ENCODE measurements at places on chromosomes 13 and 19. TPM values are rescaled to one million over a fixed set of nuclear protein-coding genes. Genes with fewer than 3 reads are reported as not detected.
A peak's percentile ranks its signal among the peaks of the same experiment; 100 is the strongest.

- H3K4me3 ChIP-seq: peak within 1 kb of the TSS; percentile 54
- H3K36me3 ChIP-seq: peaks cover 13% of the 10 kb centered on the region
- DNase-seq: peak; percentile 25
Measured at GRCh38 chr13:52128714-52129700, at the start of gene NEK5. TSS of gene NEK5 (minus strand) at chr13:52129073. CDS start at chr13:52127482, 1,591 bp downstream.

DNA sequence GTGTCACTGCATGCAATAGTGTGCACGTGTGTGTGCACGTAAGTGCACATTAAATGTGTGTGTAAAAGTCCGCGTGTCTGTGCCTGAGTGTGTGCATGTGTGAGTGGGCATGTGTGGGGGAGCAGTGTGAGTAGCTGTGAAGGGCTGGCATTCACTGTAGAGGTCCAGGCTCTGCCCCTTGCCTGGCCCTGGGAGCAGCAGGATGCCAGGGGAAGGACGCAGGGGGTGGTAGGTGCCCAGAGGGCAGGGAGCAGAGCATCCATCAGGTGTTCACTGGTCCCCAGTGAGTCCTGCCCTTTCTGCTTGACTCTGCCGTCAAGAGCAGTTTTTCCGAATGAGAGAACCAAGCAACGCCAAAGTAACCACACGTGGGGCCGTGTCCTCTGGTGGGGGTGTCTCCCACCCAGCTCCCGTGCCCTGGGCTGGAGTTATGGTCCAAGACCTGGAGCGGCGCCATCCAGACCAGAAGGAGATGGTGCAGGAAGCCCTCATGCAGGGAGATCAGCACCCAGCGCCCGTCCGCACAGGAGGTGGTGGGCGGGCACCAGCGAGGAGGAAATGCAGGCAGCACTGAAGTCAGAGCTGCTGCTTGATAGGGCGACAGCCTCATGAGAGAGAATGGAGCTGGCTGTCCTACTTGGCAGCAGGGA is 68.5 kb downstream of the TEX29 start:
- H3K4me1 ChIP-seq: no peaks in the 10 kb centered on the region
- H3K4me3 ChIP-seq: no peak overlapping the region
- no peaks in the 10 kb centered on the region for H3K27me3 ChIP-seq
- DNase-seq: no peak

LENG1 gene
- 6.1 TPM for polyA plus RNA-seq

GRCh38 chr19:29479941-29480340 is 45.9 kb upstream of the VSTM2B start:
- H3K4me3 ChIP-seq: no peak overlapping the region
- DNase-seq: no peak
- H3K27ac ChIP-seq: no peak overlapping the region
- no peaks in the 10 kb centered on the region for H3K27me3 ChIP-seq
- H3K4me1 ChIP-seq: no peaks in the 10 kb centered on the region

PRODH2 gene
- not detected for polyA plus RNA-seq

DNA sequence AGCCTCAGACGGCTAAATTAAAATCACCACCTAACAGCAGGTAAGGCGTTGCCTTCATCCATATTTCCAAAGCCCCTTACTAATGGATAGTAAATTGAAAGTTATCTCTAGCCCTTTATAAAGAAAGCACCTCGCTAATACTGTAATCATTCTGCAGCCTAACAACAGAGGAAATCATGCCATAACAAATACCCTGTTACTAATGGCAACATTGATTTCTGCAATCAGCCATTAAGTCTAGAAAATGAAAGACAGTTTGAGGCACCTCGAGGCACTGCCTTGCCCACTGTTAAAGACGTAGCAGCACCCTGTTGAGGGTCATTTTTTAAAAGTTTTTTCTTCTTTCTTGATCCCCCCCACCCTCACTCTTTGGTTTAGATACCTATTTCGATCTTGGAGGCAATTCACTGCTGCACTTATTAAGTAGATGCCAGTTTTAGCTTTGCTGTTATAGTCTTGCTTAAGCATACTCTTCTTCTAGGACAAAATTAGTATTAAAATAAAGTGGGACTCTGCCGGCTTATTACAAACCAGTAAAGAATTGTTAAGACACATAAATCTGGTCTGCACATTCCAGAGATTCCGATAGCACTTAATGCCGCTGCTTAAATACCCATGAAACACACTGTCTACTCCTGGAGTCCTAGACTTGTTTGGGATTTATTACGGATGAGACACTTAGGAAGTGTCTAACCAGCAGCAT is 74.8 kb downstream of the ZNF536 start:
- no peak overlapping the region for H3K27ac ChIP-seq
- DNase-seq: no peak
- no peaks in the 10 kb centered on the region for H3K36me3 ChIP-seq
- no peak overlapping the region for H3K4me3 ChIP-seq
- no peaks in the 10 kb centered on the region for H3K27me3 ChIP-seq
- no peaks in the 10 kb centered on the region for H3K4me1 ChIP-seq

DNA sequence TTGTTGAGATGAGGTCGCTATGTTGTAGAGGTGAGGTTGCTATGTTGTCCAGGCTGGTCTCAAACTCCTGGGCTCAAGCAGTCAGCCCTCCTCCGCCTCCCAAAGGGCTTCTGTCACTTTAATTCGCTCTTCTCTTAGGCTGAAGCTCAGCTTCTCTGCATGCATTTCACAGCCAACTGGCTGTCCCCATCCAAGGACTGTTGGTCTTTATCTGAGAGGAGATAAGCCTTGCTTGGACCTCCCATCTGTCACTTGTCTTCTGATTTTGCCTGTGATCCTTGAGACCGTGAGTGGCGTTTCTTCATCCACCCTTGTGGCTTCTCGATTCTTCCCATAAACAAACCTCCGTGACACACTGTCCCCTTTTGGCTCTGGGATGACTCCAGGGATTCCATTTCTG is 24.4 kb downstream of the CERS1 start:
- no peaks in the 10 kb centered on the region for H3K27me3 ChIP-seq
- H3K27ac ChIP-seq: no peak overlapping the region
- H3K4me1 ChIP-seq: no peaks in the 10 kb centered on the region
- DNase-seq: no peak
- no peak overlapping the region for H3K4me3 ChIP-seq

DNA sequence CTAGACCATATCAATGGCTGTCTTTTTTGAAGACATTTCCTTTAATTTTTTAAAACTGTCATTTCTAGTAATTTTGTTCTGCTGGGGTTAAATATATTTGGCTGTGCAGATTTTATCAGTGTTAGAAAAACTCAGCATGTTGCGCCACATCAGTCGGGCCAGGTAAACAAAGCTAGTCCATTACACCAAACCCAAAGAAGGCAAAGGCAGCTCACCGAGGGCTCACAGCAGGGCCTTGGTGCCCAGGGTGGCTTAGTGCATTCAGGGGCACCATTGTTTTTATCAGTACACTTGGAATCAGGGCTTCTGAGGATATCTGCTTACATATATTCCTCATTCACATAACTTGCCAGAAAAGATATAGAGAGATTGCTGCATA is 22.2 kb downstream of the SPATA13 start:
- H3K36me3 ChIP-seq: no peaks in the 10 kb centered on the region
- H3K4me1 ChIP-seq: peaks cover 11% of the 10 kb centered on the region
- H3K4me3 ChIP-seq: no peak overlapping the region
- no peak for DNase-seq
- H3K27ac ChIP-seq: no peak overlapping the region

CYP2A7 gene
- not detected for polyA plus RNA-seq

KBTBD7 gene
- polyA plus RNA-seq: 1.8 TPM

- H3K4me1 ChIP-seq: peaks cover 5% of the 10 kb centered on the region
- no peaks in the 10 kb centered on the region for H3K36me3 ChIP-seq
- no peak for DNase-seq
Measured at GRCh38 chr13:33544308-33544707, 258.8 kb upstream of the STARD13 start.

NBEA gene
- 0.82 TPM for polyA plus RNA-seq

GRCh38 chr13:24288870-24289269 is 20.5 kb upstream of the C1QTNF9 start:
- no peaks in the 10 kb centered on the region for H3K27me3 ChIP-seq
- H3K36me3 ChIP-seq: peaks cover 45% of the 10 kb centered on the region
- DNase-seq: peak; percentile 47

- peaks cover 1% of the 10 kb centered on the region for H3K27me3 ChIP-seq
- no peak for DNase-seq
- H3K36me3 ChIP-seq: no peaks in the 10 kb centered on the region
- no peak overlapping the region for H3K27ac ChIP-seq
- H3K4me3 ChIP-seq: no peak overlapping the region
Measured at GRCh38 chr13:76643596-76643995, 242.6 kb downstream of the KCTD12 start.

DNA sequence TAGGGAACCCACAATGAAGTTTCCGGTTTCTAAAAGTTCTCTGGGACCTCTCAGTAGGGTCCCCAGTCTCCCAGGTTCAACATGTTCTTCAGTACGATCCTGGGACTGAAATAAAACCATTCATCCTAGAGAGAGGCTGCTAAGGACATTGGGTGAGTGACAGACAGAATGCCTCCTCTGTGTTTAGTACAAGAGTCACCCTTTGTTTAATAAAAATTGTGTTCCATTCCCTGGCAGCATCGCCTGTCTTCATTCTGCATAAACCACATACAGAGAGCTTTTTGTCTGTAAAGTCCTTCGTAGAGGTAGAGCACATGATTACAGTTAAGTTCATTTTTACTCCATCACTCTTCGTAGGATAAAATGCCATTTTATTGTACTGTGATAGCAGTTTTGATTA is 95.3 kb upstream of the GPR12 start:
- no peaks in the 10 kb centered on the region for H3K36me3 ChIP-seq
- DNase-seq: no peak
- H3K27ac ChIP-seq: no peak overlapping the region
- no peaks in the 10 kb centered on the region for H3K27me3 ChIP-seq
- H3K4me3 ChIP-seq: no peak overlapping the region
- no peaks in the 10 kb centered on the region for H3K4me1 ChIP-seq

DNA sequence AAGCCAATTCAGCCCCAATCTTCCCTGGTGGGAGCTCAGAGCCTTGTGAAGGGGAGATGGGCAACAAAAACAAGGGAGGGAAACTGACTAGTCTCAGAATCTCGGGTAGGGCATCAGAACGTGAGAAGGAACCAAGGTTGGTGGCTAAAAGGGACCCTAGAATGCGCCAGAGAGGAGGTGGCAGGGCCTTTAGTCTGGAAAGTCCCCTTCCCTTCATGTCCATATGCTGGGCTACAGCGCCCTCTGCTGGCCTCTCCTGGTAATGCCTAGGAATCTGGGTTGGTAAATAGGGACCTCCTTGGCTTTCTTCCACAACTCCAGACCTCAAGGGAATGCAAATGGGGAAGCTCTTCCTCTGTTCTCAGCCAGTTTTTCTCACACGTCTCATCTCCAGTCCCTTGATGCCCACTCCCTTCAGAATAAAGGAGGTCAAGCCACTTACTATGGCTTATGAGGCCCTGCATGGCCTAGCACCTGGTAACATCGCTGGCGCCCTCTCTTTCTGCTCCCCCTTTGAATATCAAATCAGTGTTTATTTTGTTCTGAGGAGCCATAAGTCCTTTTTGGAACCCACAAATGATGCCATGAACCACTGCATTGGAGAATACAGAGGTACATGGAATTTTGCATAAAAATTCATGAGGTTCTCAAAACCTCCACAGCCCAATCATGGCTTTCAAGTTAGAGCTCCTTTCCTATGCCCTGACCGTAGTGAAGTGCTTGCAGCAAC is 1.4 kb upstream of the CCDC97 start:
- H3K36me3 ChIP-seq: peaks cover 49% of the 10 kb centered on the region
- H3K27me3 ChIP-seq: no peaks in the 10 kb centered on the region
- no peak overlapping the region for H3K4me3 ChIP-seq

DNA sequence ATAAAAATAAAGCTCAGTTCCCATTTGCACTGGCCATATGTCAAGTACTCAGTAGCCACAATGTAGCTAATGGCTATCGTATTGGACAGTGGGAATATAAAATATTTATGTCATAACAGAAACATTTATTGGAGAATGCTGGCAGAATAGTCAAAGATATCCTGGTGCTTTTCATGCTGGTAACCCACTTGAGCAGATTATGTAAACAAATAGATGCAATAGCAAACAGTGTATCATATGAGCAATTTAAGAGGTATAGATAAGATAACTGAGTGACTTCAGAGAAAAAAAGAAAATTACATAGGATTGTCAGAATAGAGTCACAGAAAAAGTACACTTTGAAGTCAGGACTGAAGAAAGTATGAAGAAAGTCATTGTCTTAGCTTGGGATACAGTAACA is 426.6 kb downstream of the NDFIP2 start:
- no peak for DNase-seq
- no peaks in the 10 kb centered on the region for H3K27me3 ChIP-seq
- no peak overlapping the region for H3K4me3 ChIP-seq

GRCh38 chr19:53991224-53992113 is at the start of gene CACNG6:
TSS of gene CACNG6 (plus strand) at chr19:53991637. CDS start at chr19:53992878, 1,241 bp downstream.
- no peak within 1 kb of the TSS for H3K27ac ChIP-seq
- H3K4me1 ChIP-seq: no peaks in the 10 kb centered on the region
- peak within 1 kb of the TSS; percentile 25 for H3K4me3 ChIP-seq
- H3K36me3 ChIP-seq: no peaks in the 10 kb centered on the region
- peaks cover 32% of the 10 kb centered on the region for H3K27me3 ChIP-seq
- DNase-seq: no peak

DNA sequence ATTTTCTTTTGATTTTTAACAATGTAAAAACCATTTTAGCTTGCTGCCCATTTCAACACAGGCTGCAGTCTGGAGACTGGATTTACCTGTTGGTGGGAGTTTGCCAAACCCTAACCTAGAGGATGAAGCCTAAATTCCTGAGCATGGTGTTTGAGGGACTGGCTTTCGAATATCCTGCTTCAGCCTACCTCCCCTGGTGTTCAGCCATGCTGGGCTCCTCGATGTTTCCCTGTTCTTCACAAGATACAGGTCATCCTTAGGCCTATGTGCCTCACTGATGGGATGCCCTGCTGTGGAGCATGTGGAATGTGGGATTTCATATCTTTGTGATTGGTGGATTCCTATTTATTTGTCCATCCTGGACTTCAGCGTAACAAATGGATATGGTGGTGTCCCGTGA is 20.4 kb upstream of the ERCC5 start:
- no peak for DNase-seq
- peaks cover 17% of the 10 kb centered on the region for H3K36me3 ChIP-seq
- peak overlapping the region; percentile 3 for H3K4me3 ChIP-seq
- H3K27me3 ChIP-seq: no peaks in the 10 kb centered on the region

DNA sequence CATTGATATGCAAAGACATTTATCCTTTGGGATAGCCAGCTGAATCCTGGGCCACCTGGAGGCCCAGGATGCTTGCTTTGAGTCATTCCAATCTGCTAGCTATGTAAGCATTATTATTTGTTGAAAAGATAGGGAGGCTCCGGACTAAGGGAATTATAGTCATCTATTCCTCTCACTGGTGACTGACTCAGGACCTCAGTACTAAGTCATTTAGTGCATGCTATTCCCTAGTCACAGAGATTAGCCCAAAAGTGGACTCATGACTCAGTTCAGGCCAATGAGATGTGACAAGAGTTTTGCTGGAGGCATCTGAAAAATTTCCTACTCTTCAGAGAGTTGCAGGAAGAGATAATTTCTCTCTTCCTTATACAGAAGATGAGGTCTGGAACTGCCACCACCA is 67.9 kb upstream of the ITM2B start:
- no peaks in the 10 kb centered on the region for H3K36me3 ChIP-seq
- H3K27ac ChIP-seq: no peak overlapping the region

GRCh38 chr19:280541-281009 is 10.6 kb downstream of the PLPP2 start:
- no peak overlapping the region for H3K27ac ChIP-seq
- no peak for DNase-seq
- H3K36me3 ChIP-seq: no peaks in the 10 kb centered on the region
- peaks cover 7% of the 10 kb centered on the region for H3K27me3 ChIP-seq

FUT1 gene
- 0.09 TPM for polyA plus RNA-seq
